Hypothalamus (tissue), 51 donors: ENCODE measurements at places on chromosomes 7 and 10.

DNA sequence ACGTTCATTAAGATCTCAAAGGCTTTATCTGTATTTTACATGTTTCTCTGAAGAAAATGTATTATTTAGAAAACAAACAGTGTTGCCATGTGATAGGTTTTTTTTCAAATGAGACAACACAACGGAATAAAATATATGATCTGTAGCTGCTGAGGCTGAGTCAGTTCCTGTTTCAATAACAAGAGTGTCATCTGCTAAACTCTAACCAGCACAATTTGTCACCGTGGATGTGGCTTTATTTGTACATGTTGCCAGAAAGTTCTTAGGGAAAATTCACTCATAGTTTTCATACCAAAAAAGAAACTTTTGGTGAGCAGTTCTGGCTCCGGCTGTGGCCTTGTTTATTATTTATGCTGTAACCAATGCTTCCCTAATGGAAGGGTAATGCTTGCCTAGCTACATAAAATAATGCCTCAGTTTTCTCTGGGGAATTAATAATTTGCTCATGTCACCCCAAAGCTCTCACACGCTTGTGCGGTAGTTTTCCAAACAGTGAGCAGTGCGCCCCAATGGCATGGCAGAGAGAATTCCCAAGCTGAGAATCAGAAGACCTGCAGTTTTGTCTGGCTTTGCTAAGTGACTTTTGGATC is 20.3 kb upstream of the KLF6 start:
- no peak for DNase-seq

GRCh38 chr7:117133125-117133524 is 179.8 kb downstream of the ST7 start:
- DNase-seq = no peak

DNA sequence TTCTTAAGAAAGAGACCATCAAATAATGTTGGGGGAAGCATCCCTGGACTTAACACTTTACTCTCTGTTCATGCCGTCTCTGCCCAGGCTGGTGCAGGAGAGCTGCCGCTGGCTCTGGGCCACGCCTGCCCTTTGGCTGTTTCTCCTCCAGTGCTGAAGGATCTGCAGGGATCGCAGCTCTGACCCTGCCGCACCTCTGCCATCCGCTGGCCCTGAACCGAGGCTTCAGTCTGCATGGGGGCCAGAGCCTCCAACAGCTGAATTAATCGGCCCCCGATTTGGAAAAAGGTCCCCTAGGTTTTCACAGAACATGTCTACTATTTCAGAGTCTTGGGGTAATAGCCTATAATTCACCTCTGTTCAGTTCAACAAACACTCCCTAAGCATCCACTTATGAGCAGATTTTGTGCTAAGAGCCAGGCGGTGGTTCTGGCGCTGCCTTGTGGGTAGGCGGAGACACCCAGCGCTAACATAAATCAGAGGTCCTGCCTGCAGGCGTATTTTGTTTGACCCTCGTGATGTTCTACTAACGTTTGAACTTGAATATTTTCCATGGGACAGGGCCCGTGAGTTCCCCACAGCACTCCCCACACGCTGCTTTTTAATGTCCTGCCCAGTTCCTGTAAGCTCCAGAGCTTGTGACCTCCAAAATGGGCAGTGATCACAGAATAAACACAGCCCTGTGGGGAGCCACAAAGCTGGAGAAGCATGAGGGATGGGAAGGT is 99.0 kb downstream of the DYNC2I1 start:
- DNase-seq = no peak

GRCh38 chr7:139753693-139754111 is 24.1 kb downstream of the HIPK2 start:
- no peak for DNase-seq

DNA sequence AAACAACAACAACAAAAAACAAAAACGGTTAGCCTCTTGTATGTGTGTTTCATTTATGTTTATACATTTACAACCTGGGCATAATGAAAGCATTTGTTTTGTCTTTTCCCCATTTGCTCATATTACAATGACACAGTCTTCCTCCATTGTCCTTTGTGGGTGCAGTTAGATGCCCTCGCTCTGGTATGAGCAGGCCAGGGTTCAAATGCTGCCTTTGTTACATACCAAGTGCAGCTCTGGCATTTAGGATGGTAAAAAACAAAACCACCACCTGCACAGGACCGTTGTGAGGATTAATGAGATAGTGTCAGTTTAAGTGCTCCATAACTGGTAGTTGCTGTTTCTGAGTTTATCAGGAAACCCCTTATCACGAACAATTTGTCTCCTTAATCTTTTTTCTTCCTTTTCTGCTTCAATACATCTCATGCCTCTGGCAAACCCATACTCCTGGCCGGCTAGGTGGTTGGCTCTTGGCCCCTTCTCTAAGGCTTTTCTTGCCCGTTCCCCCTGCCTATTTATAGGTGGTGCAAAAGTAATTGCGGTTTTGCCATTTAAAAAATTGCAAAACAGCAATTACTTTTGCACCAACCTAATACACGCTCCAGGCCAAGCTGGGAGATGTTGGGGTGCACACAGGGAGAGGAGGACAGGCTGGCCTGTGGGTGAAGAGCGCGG is 18.6 kb upstream of the TMEM225B start:
- DNase-seq = no peak

- no peak for DNase-seq
Measured at GRCh38 chr7:150449206-150449952, 1.1 kb upstream of the GIMAP8 start.

DNA sequence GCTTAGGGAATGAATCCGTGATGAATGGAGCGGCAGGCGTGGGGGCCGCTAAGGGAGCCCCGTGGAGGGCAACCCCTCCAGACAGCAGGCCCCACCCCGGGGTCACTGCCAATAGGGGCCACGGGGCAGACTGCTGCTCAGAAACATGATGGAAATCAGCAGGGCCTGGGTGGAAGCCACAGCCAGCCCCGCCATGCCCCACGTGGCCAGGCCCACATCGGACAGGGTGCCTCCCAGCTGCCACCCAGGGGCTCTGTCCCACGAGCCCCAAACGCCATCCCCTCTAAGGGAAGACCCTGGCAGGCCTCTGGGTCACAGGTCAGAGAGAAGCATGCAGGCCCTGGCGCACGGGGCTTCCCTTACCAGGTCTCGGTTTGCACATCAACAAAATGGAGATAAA is 28.4 kb downstream of the TNRC18 start:
- DNase-seq = no peak

DNA sequence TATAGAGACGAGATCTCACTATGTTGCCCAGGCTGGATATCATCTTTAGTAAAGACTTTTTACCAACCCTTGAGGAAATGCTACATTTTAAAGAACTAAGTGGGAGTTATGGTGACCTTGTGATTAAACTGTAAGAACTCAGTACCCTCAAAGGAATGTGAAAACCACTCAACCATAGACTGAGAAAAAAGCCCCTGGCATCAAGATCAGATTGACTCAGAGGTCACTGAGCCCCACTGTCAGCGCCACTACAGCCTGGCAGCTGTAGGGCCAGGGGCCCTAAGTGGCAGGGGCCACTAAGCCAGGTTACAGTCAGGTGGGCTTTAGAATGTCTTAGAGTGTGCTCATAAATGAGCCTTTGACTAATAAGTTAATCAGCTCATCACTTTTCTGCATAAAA is 55.9 kb downstream of the APBB1IP start:
- DNase-seq = no peak
